Neural progenitor cell (in vitro differentiated cells): ENCODE measurements at places on chromosomes 2 and 18. TPM values are rescaled to one million over a fixed set of nuclear protein-coding genes. Genes with fewer than 3 reads are reported as not detected.

The PCARE gene
- total RNA-seq = not detected in 2 replicates

The ERICH2 gene
- 0.43 and 2.7 TPM in 2 replicates for total RNA-seq

The FAM124B gene
- total RNA-seq = 0.15 TPM in 1 of 2 replicates, not detected in the other

The TDRD15 gene
- total RNA-seq = not detected in 2 replicates

The REG3A gene
- not detected in 2 replicates for total RNA-seq

The TLX2 gene
- not detected in 2 replicates for total RNA-seq

The LHCGR gene
- not detected in 2 replicates for total RNA-seq

The SLC38A11 gene
- not detected in 2 replicates for total RNA-seq

The KHK gene
- 3.3 and 5.0 TPM in 2 replicates for total RNA-seq

The LYPD6B gene
- total RNA-seq = 0.34 TPM in 1 of 2 replicates, not detected in the other

The CD8A gene
- 0.03 and 0.34 TPM in 2 replicates for total RNA-seq

The FOXD4L1 gene
- total RNA-seq = 0.12 TPM in 1 of 2 replicates, not detected in the other

GRCh38 chr2:38417745-38418689 is 40.9 kb upstream of the ATL2 start:
- DNase-seq = no peak

GRCh38 chr2:221610255-221610654 is 38.2 kb upstream of the EPHA4 start:
- no peak for DNase-seq

DNA sequence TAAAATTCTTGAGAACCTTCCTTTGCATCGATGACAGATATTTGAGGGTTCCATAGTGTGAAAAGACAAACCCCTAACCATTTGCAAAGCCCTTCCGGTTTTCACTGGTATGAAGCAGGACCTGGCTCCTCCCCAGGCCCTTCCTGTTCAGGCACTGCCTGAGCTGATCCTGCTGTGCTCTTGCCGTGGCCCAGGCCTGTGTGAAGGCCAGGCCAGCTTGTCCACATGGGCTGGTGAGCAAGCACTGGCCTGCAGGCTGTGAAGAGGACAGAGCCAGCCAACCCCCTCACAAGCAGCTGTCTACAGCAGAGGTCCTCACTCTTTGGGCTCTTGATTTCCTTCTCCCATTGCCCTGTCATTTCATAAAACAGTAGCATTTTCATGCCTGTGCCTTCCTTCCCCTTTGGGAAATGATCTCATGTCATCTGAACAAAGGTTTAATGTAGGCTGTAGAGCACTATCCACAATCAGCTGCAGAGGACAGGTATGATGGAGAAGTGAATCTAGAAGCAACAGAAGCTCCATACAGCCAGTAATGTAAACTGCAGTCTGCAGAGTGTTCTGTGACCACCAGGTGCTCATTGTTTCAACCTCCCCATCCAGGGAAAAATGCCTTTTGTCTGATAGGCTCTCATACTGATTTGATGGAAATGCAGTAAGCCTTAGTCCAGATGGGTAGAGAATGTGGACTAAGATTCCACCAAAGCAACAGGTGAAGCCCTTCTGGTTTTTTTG is 19.8 kb downstream of the MPHOSPH10 start:
- no peak for DNase-seq

- DNase-seq = no peak
These were observed 19.0 kb downstream of the CROCC2 start for GRCh38 chr2:240925191-240925567.

DNA sequence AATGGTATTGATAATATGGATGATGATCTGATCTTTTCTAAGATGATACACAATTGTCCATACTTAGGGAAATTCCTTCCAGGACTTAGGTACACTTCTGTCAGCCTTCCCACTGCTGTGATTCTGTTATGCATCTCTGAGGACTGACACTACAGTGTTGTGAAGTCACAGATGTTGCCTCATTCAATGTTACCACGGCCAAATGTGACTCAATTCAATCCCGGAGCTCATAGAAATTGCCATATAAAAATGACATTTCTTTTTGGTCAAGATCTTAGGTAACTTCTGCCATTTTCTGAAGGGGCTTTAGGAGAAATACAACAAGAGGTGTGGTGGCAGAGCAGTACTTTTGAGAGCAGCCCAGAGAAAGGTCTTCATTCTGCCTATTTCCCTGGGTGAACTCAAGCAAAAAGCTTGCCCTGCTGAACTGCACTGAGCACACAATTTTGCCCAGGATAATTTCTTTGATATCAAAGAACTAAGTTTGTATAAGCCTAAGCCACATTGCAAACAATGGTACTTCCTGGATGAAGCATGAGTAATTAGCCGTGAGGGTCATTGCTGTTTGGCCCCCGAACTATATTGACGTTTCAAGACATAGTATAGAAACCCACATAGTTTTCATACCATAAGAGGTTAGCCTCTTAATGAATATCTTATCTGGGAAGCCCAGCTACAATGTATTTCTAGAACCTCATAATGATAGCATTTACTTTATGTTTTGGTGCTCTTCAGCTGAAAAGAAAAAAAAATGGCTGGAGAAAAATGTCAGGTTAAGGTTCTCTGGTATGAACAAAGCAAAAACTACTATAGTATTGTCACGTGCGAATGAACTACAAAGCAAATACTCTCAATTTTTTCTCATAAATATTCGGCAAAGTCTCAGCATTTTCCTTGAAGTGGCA is 437.4 kb downstream of the MEIS1 start:
- no peak for DNase-seq

GRCh38 chr2:205496370-205496769 is 185.9 kb upstream of the NRP2 start:
- no peak for DNase-seq

DNA sequence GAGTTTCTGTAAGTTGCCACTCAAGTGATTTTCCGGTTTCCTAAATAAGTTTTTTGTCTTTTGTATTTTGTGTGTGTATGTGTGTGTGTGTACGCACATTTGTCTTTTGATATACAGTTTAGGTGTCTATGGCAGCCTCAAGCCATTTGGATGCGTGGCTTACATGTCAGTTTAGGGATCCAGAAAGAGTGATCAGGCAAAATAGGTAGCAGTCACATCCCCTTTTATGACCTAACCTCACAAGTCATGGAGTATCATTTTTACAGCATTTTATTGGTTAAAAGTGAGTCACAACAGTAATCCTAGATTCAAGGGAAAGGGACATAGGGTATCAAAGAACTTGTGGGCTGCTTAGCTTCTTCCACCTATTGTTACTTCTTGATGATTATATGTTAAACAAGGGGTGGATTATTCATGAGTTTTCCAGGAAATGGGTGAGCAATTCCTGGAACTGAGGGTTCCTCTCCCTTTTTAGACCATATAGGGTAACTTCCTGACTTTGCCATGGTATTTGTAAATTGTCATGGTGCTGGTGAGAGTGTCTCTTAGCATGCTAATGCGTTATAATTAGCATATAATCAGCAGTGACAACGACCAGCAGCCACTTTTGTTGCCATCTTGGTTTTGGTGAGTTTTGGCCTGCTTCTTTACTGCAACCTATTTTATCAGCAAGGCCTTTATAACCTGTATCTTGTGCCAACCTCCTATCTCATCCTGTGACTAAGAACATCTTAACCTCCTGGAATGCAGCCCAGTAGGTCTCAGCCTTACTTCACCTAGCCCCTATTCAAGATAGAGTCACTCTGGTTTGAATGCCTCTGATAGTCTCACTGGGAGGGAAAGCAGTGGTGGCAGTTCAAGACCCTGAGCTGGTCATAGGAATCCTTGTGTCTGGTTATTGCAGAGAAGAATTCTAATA is 8.6 kb upstream of the SOCS6 start:
- DNase-seq = no peak

GRCh38 chr18:62711781-62712180 is 3.6 kb upstream of the PHLPP1 start:
- no peak for DNase-seq

DNA sequence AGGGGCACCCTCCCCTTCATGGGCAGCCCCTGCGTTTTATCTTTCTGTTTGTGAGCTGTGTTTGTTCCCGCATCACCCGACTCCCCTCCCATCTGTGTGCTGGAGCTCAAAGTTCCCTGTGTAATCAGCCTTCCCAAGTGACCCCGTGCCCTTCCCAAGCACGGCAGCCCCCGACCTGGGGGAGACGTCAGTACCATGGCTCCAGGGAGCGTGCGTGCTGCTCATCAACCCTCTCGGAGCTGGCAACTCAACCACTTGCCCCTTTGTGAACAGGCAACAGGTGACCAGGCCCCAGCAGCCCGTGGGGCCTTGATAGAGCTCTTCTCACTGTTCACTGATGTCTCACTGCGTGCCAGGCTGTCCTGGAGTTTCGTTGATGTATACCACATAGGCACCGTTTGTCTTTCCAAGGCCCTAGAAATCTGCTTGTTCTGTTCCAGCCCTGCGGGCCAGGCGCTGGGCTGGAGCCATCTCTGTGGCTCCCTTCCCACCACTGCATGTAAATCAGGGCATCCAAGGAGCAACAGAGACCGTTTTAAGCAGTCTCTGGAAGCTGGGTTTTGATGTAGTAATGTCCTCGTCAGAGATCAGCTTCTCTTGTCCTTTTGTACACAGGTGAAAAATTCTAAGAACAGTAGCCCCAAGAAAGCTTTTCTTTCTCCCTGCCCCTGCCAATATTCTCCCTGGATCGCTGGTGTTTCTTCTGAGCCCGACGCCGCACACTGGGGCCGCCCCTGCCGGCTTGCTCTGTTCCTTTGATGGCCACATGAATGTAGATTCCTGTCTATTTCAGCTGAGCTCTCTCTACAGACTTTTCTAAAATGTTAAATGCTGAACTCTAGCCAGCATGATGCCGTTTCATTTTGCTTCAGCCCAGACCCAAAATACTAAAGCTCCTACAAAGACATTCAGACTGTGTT is 107.0 kb upstream of the PTPRM start:
- peak; percentile 18 for DNase-seq

- DNase-seq = no peak
These were observed 156.4 kb upstream of the ITGA4 start for GRCh38 chr2:181300600-181301291.

DNA sequence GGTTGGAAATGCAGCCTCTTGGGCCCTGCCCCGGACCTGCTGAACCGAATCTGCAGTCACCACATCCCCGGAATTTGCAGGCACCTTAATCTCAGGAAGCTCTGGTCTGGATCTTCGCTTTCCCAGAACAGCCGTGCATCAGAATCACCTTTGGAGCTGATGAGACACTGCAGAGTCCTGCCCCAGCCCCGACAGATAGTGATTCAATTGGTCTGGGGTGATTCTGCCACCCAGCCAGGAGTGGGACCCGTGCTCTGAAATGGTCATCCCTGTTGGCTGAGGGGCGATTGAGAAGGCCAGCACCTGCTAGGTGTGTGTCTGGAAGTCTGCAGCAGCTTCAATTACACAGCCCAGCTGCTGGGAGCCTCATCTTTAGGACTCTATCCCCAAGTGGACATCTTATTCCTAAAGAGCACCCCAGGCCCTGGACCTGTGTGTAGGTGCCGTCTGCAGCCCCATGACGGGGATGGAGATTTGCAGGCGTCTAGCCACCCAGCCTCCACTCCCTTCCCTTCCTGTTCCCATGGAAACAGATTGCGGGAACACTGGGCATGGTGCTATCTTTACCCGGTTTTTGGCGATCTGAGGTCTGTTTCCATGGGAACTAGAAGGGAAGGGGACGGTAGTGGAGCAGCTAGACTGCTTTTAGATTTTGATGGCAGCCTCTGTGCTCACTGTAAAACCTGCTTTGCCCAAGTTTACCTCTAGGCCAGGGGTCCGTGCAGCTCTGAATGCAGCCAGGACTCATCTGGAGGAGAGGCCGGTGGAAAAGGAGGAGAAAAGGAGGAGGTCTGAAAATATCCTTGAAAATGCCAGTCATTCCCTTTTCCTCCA is 156.1 kb downstream of the LDLRAD4 start:
- DNase-seq = no peak

DNA sequence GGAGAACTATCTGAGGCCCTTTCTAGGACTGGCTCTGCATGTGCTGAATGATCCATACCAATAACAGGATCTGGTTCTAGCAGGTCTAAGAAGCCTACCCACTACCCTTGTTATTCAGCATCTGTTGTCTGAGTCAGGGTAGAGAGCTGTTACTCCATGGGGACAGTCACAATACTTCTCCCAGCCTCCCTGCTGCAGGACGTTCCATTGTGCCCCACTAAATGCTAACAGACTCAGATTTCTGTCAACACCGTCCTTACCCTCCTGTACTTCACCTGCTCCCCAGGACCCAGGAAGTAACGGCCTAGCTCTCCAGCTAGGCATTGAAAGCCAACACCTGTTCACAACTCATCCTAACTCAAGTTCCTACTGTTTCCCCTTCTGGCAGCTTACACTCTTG is 719.7 kb upstream of the ID2 start:
- no peak for DNase-seq

- DNase-seq = no peak
These were observed 17.8 kb upstream of the SULT1C2 start for GRCh38 chr2:108270768-108271506.

- no peak for DNase-seq
These were observed 40.1 kb upstream of the LPIN2 start for GRCh38 chr18:3053081-3053480.

GRCh38 chr2:101355401-101356054 is 31.8 kb downstream of the CREG2 start:
- DNase-seq = no peak

- no peak for DNase-seq
These were observed 160.2 kb downstream of the NCK2 start for GRCh38 chr2:105904938-105905337.

DNA sequence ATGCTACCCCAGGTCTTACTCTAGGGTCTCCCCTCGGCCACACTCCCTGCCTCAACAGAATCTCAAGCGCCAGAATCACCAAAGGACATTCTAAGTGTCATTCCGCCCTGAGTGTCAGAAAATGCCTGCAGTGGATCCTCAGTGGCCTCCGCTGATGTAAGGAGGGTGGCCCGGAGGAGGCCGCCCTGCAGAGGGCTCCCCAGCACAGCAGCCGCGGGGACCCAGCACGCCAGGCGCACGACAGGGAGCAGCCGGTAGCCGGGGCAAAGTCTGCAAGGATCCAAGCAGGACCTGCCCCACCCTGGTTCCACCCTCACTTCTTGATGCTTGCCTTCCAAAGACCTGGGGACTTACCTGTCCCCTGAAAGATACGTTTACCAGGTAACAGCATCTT is 54.2 kb upstream of the ID2 start:
- no peak for DNase-seq

- DNase-seq = no peak
These were observed 463.7 kb upstream of the RGPD4 start for GRCh38 chr2:107362993-107363392.

GRCh38 chr2:160111951-160112798 is 49.8 kb upstream of the PLA2R1 start:
- no peak for DNase-seq

GRCh38 chr2:85187069-85187468 is 53.9 kb downstream of the TCF7L1 start:
- no peak for DNase-seq
